ENCODE measurements at places on chromosomes 1 and 21.

GRCh38 chr1:102891868-102892625 is 216.3 kb downstream of the COL11A1 start:
- DNase-seq, result no peak

DNA sequence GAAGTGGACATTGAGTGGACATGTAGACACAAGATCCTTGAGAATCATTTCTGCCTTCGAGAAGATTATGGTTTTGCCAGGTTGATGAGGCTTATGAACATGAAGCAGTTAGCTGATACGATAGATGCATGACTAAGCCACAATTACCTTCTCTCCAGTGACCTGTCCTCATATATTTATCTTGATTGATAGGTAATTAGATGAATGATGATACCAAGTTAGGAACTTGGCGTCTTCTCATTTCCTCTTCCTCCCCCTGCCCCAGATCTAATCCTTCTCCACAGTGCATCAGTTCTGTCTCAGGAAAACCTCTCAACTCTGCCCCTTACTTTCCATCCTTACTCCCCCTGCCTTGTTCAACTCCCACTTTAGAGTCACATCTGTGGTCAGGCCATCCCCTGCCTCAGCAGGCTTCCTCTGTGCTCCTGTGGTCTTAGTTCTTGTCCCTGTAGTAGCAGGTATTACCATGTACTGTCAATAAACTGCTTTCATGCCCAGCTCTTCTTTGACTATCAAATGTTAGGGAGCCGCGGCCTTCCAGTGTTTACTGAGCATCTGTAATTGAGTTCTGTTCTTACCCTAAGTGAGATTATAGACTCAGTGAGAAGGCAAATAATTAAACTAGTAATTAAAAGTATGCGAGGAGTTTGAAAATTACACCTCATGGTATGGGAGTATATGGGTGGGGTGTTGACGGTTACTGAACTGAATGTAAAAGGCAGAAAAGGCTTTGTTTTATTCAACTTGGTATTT is 5.1 kb downstream of the ST6GALNAC3 start:
- no peak for DNase-seq

- no peak for DNase-seq
Measured at GRCh38 chr1:167671727-167672511, 41.9 kb downstream of the RCSD1 start.

GRCh38 chr1:245788269-245788668 is 633.5 kb downstream of the KIF26B start:
- no peak for DNase-seq

GRCh38 chr1:202228484-202229122 is 35.0 kb downstream of the LGR6 start:
- no peak for DNase-seq

GRCh38 chr1:172970186-172970585 is 80.6 kb downstream of the TNFSF18 start:
- no peak for DNase-seq

DNA sequence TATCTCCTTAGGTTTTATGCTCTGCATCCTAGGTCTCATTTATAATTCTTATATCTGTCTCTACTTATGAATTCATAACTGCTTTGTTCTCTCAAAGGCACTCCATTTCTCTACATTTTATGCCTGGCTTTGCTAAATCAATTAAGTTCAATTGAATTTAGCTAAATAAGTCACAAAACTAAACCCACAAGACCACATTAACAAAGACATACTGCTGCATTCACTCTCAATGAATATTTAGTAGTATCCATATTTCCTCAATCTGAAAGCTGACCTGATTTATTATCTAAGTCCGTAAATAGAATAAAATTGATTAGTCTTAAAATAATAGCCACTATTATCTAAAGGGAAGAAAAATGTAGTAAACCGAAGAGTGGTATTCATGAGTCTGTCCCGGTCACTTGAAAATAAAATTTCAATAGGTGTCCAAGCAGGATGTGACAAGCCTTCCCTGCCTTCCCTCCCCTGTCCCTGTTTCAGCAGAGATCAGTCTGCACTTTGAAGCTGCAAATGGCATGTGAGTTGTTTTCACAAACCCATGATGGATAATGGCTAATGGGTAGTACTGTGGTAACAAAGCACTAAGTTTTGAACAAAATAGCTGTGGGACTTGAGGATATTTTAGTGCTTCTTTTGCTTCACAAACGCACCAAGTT is 295.0 kb upstream of the NCAM2 start:
- no peak for DNase-seq

DNA sequence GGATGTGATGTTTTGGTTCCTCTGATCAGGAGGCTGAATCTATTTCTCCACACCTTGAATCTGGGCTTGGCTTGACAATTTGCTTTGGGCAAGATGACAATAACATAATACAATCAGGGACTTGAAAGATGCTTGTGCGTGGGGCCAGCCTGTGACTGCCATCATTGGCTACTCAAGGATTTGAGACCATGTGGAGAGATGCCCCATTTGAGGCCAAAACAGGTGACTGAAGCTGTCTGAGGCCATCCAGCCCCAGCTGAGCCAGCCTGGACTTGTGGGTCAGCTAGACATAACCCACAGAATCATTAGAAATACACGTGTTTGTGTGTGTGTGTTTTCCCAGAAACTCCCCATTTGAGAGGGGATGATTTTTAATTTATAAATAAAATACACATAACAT is 421.5 kb downstream of the PTPRU start:
- DNase-seq, result no peak

- DNase-seq, result no peak
Measured at GRCh38 chr1:18020021-18020817, 87.4 kb upstream of the IGSF21 start.

- DNase-seq, result no peak
Measured at GRCh38 chr1:184893695-184894094, 80.6 kb downstream of the NIBAN1 start.

- no peak for DNase-seq
Measured at GRCh38 chr1:165894591-165894990, 67.2 kb downstream of the UCK2 start.

DNA sequence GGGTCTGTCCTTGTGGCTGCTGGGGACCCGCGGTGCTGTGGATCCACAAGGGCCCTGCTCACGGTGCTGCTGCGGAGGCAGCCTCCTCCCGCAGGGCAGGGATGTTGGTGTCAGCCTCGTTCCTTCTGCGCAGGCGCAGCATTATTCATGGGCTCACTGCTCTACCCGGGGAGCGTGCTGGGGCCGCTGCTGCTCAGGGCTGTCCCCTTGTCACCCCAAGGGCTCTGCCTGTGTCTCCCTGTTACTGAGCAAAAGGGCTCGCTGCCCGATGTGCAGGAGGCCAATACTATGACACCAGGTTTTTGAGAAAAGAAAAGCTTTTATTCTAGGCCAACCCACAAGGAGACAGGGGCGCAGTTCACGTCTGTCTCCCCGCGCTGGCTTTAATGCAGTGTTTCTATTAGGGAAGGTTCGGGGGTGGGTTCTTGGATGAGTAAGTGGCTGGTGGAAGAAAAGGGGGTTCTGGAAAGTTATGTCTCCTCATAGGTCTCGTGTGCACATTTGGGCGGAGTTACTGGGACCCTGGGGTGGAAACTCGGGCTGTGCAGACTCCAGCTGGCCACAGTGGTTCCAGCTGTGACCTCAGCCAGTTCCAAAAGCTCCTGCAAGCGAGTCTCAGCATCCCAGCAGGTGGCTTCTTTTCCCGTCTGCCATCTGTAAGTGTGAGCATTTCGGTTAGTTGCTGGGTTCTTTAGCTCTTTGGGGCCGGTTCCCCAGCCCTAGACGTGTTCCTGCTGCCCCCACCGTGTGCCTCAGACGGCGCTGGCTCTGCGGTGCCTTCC is 40.8 kb upstream of the LRRC3 start:
- no peak for DNase-seq

- DNase-seq, result no peak
Measured at GRCh38 chr1:240497908-240498307, 114.0 kb downstream of the GREM2 start.

- no peak for DNase-seq
Measured at GRCh38 chr1:178273707-178274410, 180.0 kb downstream of the RASAL2 start.

GRCh38 chr1:156693848-156694689 is 11.3 kb downstream of the CRABP2 start:
- DNase-seq, result no peak

DNA sequence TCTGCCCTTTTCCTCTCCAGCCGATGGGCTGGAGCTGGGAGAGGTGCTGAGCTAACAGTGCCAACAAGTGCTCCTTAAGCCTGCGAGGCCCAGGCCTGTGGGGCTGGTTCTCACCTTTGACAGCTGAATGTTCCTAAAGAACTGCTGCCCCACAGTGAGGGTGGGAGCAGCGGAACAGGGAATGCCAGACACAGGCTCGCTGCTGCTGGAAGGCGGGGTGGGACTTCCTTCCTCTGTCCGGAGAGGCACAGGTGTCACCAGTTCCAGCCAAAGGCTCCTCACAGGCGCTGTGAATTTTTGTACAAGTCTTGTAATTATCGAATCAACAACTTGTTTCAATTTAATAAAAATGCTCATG is 47.1 kb downstream of the COQ8A start:
- DNase-seq, result no peak

DNA sequence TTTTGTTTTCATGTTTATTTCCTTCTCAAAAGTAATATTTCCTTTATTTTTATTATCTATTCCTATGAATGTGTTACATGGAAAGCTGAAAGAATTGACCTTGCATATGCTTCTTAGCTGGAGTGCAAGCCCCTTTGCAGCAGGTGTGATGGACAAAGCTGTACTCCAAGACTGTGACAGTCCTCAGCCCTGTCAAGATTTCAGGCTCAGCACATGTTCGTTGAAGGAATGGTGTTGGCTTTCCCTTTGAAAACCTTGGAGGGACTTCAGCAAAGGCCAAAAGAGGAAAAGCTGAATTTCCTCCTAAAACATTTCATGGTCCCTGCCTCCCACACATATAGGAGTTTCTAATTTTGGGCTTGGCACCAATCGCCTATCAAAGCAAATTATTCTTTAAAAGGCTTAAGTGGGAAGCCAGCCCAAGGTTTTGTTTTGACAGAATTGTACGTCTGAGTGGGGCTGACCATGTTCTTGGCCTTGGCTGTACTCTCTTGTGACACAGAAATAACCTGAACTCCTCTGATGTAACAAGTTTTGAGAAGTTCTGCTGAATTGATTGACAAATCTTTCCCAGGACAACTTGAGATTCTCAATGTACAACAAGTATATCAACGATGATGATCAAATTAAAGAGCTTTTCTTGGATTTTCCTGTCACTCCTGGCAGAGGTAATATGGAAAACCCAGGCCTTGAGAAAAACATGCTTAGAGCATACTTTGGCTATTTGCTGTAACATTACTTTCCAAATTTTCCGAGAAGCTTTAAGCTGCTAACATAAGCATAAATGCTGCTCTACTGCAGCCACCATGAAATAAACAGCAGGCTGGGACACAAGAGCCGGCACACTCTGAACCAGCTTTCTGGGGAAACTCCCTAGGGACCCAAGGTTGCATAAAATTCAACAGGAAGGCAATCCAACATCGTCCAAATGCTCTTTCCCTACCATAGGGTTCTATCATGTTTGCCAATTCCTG is 135.7 kb upstream of the ZNF648 start:
- DNase-seq, result no peak

DNA sequence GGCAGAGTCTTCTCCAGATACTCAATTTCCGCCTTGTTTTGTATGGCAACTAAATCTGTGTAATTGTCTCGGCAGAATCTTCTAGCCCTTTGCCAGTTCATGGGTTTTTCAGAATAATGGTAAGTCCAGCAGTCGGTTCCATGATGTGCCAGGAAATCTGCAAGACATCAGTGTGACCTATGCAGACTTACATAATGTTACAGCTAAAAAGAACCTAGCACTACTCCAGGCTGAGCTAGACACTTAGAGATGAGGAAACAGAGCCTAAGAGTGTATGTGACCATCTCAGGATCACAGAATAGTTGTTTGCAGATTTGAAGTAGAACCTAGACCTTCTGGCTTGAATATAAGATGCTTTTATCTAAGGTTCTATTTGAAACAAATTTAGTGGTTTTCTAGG is 2.8 kb downstream of the SELL start:
- DNase-seq, result no peak

DNA sequence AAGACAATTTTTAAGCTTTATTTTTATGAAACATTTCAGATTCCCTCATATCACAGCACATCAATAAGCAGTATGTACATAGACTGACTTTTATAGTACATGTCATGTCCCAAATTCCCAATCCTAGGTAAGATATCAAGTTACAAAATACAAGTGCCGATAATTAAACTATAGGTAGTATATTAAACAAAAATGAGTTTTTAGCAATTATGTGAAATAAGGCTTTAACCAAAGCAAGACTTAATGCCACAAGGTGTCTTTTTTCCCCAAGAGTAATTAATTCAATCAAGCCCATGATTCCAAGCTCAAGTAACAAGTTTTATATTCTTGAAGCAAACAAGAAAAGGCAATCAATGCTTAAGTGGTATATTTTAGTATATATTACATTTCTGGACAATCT is 4.9 kb downstream of the EXOC8 start:
- DNase-seq, result no peak

DNA sequence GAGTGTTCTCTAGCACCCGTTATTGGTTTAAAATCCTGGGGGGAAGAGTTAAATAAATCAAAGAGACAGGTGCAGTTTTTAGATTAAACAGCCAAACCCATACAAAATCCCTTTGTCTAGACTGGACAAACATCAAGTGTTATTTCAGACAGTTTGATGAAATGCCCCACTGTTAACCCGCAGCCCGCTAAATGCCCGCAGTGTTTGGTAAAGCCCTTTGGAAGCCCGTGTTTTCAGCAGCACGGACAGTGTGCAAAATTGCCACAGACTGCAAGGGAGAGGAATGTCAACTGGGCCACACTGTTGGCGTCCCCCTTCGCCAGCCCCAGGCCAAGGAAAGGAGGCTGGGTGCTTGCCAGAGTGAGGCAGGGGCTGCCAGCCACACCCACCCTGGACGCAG is 26.6 kb downstream of the AJAP1 start:
- no peak for DNase-seq

- no peak for DNase-seq
Measured at GRCh38 chr1:94514095-94514727, 27.3 kb downstream of the F3 start.

DNA sequence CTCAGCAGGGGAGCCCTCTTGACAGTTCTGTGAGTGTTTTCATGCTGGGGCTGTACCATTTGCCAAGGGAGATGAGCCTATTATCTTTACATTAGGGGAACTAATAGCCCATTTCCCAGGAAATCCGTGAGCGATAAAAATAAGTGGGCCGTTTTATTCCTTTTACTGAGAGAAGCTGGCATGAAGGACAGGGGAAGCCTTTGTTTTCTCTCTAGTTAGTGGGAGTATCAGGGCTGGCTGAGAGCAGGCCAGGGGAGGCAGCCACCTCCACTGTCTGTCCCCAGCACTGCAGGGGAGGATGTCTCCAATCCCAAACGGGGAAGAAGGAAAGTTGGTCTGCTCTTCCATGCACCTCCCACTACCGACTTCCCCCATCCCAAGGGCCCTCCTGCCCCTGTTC is 2.5 kb downstream of the UBL4B start:
- DNase-seq, result no peak

- no peak for DNase-seq
Measured at GRCh38 chr1:57464756-57465155, 40.9 kb upstream of the DAB1 start.

DNA sequence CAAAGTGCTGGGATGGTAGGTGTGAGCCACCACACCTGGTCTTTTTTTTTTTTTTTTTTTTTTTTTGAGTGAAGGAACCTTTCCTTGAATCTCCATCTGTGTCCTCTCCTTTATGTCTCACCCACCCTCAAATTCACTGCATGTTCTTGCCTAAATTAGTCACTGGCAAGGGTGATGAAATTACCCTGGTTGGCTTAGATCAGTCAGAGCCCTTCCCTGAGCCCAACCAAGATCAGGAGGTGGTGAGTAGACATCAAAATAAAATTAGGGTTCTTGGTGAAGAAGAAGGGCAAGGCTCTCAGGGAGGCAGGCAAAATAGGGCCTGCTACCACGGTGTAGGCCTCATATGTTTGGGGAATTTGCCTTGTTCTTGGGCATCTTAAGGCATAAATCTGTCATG is 5.3 kb upstream of the TNN start:
- DNase-seq, result no peak

- DNase-seq, result no peak
Measured at GRCh38 chr1:32540605-32541004, 1.4 kb downstream of the ZBTB8A start.
